ENCODE measurements at places on chromosomes 7 and 10. TPM values are rescaled to one million over a fixed set of nuclear protein-coding genes. Genes with fewer than 3 reads are reported as not detected.

Gene HILPDA
- 2.0 TPM for total RNA-seq

Gene TMEM176A
- total RNA-seq: not detected

Gene TACC2
- total RNA-seq: not detected

Gene HOXA10
- not detected for total RNA-seq

Gene HECW1
- not detected for total RNA-seq

Gene SUN3
- total RNA-seq: not detected

Gene EPO
- not detected for total RNA-seq

Gene LEP
- total RNA-seq: not detected

Gene RBM20
- 1.3 TPM for total RNA-seq

Gene NXPH1
- total RNA-seq: not detected

Gene GIMAP5
- total RNA-seq: 23.5 TPM

Gene FZD1
- not detected for total RNA-seq

Gene CRYGN
- total RNA-seq: not detected

Gene PNLIP
- total RNA-seq: not detected

Gene SFRP4
- not detected for total RNA-seq

Gene LAMB1
- not detected for total RNA-seq

Gene MKI67
- total RNA-seq: 1.9 TPM

Gene SLC26A3
- total RNA-seq: not detected

Gene TFEC
- not detected for total RNA-seq

Gene GIMAP7
- total RNA-seq: 29.7 TPM

Gene C1QL3
- not detected for total RNA-seq

Gene GIMAP4
- total RNA-seq: 13.8 TPM

Gene GBX1
- total RNA-seq: not detected

Gene LGI1
- not detected for total RNA-seq

Gene NUPR2
- total RNA-seq: not detected

Gene CTNNA3
- total RNA-seq: not detected

Gene VWDE
- total RNA-seq: 0.43 TPM

Gene PCGF5
- 70.7 TPM for total RNA-seq

Gene TLX1
- not detected for total RNA-seq

Gene ERVW-1
- not detected for total RNA-seq

Gene NKX1-2
- not detected for total RNA-seq

Gene WDR11
- total RNA-seq: 23.0 TPM

Gene TRIM8
- total RNA-seq: 53.1 TPM

Gene AZGP1
- not detected for total RNA-seq

Gene WEE2
- 0.27 TPM for total RNA-seq

Gene MSANTD7
- 22.3 TPM for total RNA-seq

Gene RAB19
- 4.2 TPM for total RNA-seq

Gene PAX2
- not detected for total RNA-seq

Gene DBF4
- total RNA-seq: 81.6 TPM

Gene ANKIB1
- total RNA-seq: 59.6 TPM

Gene VWA2
- not detected for total RNA-seq

Gene NUTM2D
- total RNA-seq: 3.1 TPM

Gene CUBN
- 6.5 TPM for total RNA-seq

Gene SLC39A12
- not detected for total RNA-seq

Data from CD8-positive, alpha-beta T cell (primary cell).